ENCODE measurements at places on chromosomes 12 and 14. TPM values are rescaled to one million over a fixed set of nuclear protein-coding genes. Genes with fewer than 3 reads are reported as not detected.

Gene ACSS3
- 16.6 TPM for polyA plus RNA-seq

Gene VSIG10
- polyA plus RNA-seq = 39.8 TPM

Gene TSPAN19
- 1.4 TPM for polyA plus RNA-seq

Gene FAIM2
- 0.65 TPM for polyA plus RNA-seq

Gene RIMBP2
- 16.1 TPM for polyA plus RNA-seq

Gene RARG
- 49.2 TPM for polyA plus RNA-seq

Gene DDX23
- polyA plus RNA-seq = 99.6 TPM

Gene P3H3
- 21.7 TPM for polyA plus RNA-seq

Gene SLC38A2
- 186 TPM for polyA plus RNA-seq

Gene PCED1B
- 0.65 TPM for polyA plus RNA-seq

Gene SIRT4
- polyA plus RNA-seq = 2.9 TPM

Gene ZBTB39
- 9.1 TPM for polyA plus RNA-seq

Gene OVCH1
- not detected for polyA plus RNA-seq

Gene MMP17
- polyA plus RNA-seq = 2.4 TPM

Gene CLBA1
- polyA plus RNA-seq = 19.8 TPM

Gene ARHGDIB
- polyA plus RNA-seq = 76.2 TPM

Gene MGAT4C
- 1.8 TPM for polyA plus RNA-seq

Gene NGB
- not detected for polyA plus RNA-seq

Gene MORN3
- 2.6 TPM for polyA plus RNA-seq

Gene GALNT6
- polyA plus RNA-seq = 3.3 TPM

Gene LMNTD1
- 1.9 TPM for polyA plus RNA-seq

Gene PRR4
- 7.2 TPM for polyA plus RNA-seq

Gene PTPRO
- polyA plus RNA-seq = 2.2 TPM

Gene PLEKHG3
- polyA plus RNA-seq = 64.8 TPM

Gene SYCP3
- polyA plus RNA-seq = 2.9 TPM

Gene ZDHHC22
- 0.06 TPM for polyA plus RNA-seq

Gene CCDC196
- not detected for polyA plus RNA-seq

Gene TMEM52B
- 0.22 TPM for polyA plus RNA-seq

Gene DNAJC22
- 6.7 TPM for polyA plus RNA-seq

Gene CD163
- polyA plus RNA-seq = 14.8 TPM

Gene AMN
- 1.0 TPM for polyA plus RNA-seq

Gene GUCY2C
- 0.21 TPM for polyA plus RNA-seq

Gene GOLGA5
- polyA plus RNA-seq = 35.6 TPM

Gene CLEC2D
- 23.8 TPM for polyA plus RNA-seq

Gene KCNJ8
- 26.7 TPM for polyA plus RNA-seq

Gene SOAT2
- 0.19 TPM for polyA plus RNA-seq

Gene MYO1H
- 0.13 TPM for polyA plus RNA-seq

Gene RHOJ
- 60.0 TPM for polyA plus RNA-seq

Gene IAPP
- polyA plus RNA-seq = not detected

Gene LGR5
- 2.8 TPM for polyA plus RNA-seq

Gene C1R
- polyA plus RNA-seq = 84.0 TPM

Gene IRAK3
- polyA plus RNA-seq = 31.6 TPM

Gene ACOT4
- 0.78 TPM for polyA plus RNA-seq

Gene PTCSC3
- polyA plus RNA-seq = 3.2 TPM

Gene KERA
- 0.17 TPM for polyA plus RNA-seq

Gene TCP11L2
- polyA plus RNA-seq = 23.8 TPM

Gene CATSPERB
- 1.3 TPM for polyA plus RNA-seq

Gene CRACR2A
- 3.9 TPM for polyA plus RNA-seq

Gene ZBTB42
- polyA plus RNA-seq = 11.9 TPM
